ENCODE measurements at places on chromosomes 6 and 20. TPM values are rescaled to one million over a fixed set of nuclear protein-coding genes. Genes with fewer than 3 reads are reported as not detected.
A peak's percentile ranks its signal among the peaks of the same experiment; 100 is the strongest.

GRCh38 chr6:88920774-88921733 is 42.4 kb downstream of the RNGTT start:
- H3K36me3 ChIP-seq = no peaks in the 10 kb centered on the region
- DNase-seq = no peak
- H3K4me3 ChIP-seq = no peak overlapping the region
- no peaks in the 10 kb centered on the region for H3K27me3 ChIP-seq
- no peak overlapping the region for H3K27ac ChIP-seq

DNA sequence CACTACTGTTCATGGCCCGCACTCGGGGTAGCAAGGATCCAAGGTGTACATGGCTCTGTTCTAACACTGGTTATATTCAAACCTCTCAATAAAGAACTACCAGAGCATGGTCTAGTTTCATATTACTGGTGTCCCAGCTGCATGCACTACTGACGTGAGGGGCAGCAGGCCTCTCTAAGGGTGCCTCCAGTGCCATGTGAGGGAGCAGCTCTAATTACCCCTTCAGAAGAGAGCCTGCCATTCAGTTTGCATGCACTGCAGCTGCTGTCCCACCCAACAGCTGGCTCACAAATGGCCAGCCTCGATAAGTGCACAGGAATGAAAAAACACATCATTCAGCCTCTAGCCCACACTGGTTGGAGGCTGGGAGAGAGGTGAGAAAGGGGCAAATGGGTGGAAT is 85.2 kb downstream of the SMLR1 start:
- H3K4me1 ChIP-seq = no peaks in the 10 kb centered on the region
- H3K27me3 ChIP-seq = no peaks in the 10 kb centered on the region
- H3K27ac ChIP-seq = no peak overlapping the region

GRCh38 chr20:9185511-9185910 is 116.6 kb downstream of the PLCB4 start:
- no peaks in the 10 kb centered on the region for H3K4me1 ChIP-seq
- no peak overlapping the region for H3K27ac ChIP-seq
- H3K36me3 ChIP-seq = no peaks in the 10 kb centered on the region
- no peaks in the 10 kb centered on the region for H3K27me3 ChIP-seq
- no peak for DNase-seq
- H3K4me3 ChIP-seq = no peak overlapping the region

GRCh38 chr6:136524936-136525413 is 25.2 kb downstream of the MAP7 start:
- H3K4me3 ChIP-seq = no peak overlapping the region
- H3K27ac ChIP-seq = no peak overlapping the region
- H3K36me3 ChIP-seq = no peaks in the 10 kb centered on the region
- no peaks in the 10 kb centered on the region for H3K27me3 ChIP-seq

- no peak overlapping the region for H3K4me3 ChIP-seq
- H3K27me3 ChIP-seq = no peaks in the 10 kb centered on the region
- peak; percentile 53 for DNase-seq
- no peaks in the 10 kb centered on the region for H3K36me3 ChIP-seq
- H3K4me1 ChIP-seq = peaks cover 4% of the 10 kb centered on the region
Observed at GRCh38 chr6:134510920-134511319, 193.0 kb upstream of the SGK1 start.

DNA sequence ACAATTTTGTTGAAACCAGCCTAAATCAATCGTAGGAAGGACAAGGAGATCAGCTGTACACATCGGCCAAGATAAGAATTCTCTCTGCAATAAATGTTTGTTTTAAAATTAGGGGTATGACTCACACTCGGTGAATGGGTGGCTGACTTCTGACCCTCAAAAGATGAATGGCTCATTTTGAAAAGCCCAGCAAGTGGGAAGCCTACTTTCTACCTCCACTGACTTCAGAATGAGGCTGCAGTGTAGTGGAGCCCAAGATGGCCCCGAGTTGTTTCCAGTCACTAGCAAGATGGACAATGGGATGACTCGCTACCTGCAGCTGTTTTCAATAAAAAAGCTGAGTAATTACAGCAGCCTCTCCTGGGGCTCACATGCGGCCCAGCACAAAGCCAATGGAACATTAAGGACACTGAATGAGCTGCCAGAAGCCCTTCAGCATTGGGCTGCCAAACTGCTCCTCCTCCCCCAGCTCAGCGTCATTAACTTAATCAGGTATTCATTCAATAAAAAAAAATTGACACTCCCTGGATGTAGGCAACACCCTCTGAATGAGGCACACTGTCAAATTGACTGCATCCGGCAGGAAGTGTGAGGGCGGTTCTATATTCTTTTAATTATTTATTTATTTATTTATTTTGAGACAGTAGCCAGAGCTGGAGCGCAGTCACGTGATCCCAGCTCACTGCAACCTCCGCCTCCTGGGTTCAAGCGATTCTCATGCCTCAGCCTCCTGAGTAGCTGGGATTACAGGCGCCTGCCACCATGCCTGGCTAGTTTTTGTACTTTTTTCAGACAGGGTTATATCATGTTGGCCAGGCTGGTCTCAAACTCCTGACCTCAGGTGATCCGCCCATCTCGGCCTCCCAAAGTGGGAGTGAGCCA is 107.3 kb downstream of the GMPR start:
- H3K4me3 ChIP-seq = no peak overlapping the region
- H3K4me1 ChIP-seq = peaks cover 9% of the 10 kb centered on the region
- no peak for DNase-seq
- H3K36me3 ChIP-seq = no peaks in the 10 kb centered on the region

DNA sequence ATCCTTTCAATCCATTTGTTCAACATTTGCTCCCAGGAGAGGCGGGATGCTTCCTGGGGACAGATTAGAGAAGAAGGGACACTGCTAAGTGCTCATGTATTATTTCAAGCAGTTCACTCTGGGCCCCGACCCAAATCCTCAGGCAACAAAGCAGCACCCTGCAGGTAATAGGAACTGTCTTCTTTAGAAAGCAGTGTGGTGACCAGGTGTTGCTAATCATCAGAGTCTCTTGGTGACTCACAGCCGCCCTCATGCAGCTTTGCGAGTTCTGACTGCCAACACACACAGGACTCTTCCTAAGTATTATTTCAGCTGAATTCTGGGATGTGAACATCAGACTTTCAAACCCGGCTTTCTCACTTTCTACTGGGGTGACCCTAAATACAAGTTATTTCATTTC is 356.4 kb downstream of the PRKN start:
- H3K4me3 ChIP-seq = no peak overlapping the region
- no peak overlapping the region for H3K27ac ChIP-seq
- no peaks in the 10 kb centered on the region for H3K27me3 ChIP-seq
- no peaks in the 10 kb centered on the region for H3K36me3 ChIP-seq
- H3K4me1 ChIP-seq = no peaks in the 10 kb centered on the region
- DNase-seq = no peak

GRCh38 chr6:11058406-11058805 is 14.3 kb upstream of the ELOVL2 start:
- no peaks in the 10 kb centered on the region for H3K4me1 ChIP-seq
- H3K36me3 ChIP-seq = no peaks in the 10 kb centered on the region

SPDEF gene
- 2.6 TPM for total RNA-seq

- H3K4me3 ChIP-seq = no peak overlapping the region
- peaks cover 9% of the 10 kb centered on the region for H3K4me1 ChIP-seq
- no peaks in the 10 kb centered on the region for H3K27me3 ChIP-seq
- no peak overlapping the region for H3K27ac ChIP-seq
Observed at GRCh38 chr6:25487012-25487411, 165.0 kb upstream of the SCGN start.

SAMHD1 gene
- 149 TPM for total RNA-seq
